ENCODE measurements at places on chromosomes 5 and 9. TPM values are rescaled to one million over a fixed set of nuclear protein-coding genes. Genes with fewer than 3 reads are reported as not detected.

Gene PCDHGA6
- 7.3 TPM for total RNA-seq

Gene TTLL11
- 14.4 TPM for total RNA-seq

Gene C5
- total RNA-seq, result 3.2 TPM

Gene ADAMTS19
- not detected for total RNA-seq

Gene HAVCR1
- not detected for total RNA-seq

Gene HTR1A
- total RNA-seq, result not detected

Gene OSMR
- total RNA-seq, result 104 TPM

DNA sequence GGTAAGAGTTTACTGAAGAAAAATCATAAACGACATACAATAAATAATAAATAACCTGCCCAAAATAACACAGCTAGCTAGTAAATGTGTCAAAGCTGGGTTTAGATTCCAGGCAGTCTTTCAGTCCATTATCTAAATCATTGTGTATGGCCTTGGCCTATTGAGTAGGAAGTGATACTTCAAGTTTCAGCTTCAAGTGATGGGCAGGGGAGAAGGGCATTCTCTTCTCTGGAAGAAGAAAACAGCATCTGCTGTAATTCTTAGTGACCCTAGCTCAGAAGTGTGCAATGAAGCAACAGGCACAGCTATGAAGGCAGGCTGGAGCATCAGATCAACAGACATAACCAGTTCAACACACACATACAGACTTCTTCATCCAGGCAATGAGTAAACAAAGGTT, 42.5 kb downstream of the FNIP1 start:
- DNase-seq, result no peak

DNA sequence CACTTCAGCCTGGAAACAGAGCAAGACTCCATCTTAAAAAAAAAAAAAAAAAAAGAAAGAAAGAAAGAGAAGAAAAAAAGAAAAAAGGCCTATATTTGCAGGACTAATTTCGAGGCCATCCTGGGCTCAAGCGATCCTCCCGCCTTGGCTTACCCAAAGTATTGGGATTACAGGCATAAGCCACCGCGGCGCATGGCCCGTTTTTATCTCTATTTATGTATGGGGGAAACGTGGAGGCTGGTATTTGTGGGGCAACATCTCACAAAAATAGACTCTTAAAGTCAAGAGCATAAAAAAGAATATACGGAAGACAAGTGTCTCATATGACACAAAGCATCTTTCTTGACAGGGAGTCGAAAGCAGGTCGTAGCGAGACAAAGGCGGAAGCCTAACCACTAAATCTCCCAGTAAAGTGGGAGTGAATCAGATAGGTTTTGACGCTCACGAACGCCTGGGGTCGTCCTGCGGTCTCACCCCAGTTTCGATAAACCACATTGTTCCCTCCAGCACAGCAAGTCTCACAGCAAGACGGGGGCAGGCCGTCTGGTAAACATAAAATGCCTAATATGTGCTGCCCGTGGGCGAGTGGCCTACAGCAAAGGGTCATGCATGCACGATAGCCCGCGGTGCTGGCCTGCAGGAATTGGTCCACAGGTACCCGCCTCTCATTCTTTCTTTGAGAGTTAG, 1.8 kb upstream of the TRIM41 start:
- no peak for DNase-seq

DNA sequence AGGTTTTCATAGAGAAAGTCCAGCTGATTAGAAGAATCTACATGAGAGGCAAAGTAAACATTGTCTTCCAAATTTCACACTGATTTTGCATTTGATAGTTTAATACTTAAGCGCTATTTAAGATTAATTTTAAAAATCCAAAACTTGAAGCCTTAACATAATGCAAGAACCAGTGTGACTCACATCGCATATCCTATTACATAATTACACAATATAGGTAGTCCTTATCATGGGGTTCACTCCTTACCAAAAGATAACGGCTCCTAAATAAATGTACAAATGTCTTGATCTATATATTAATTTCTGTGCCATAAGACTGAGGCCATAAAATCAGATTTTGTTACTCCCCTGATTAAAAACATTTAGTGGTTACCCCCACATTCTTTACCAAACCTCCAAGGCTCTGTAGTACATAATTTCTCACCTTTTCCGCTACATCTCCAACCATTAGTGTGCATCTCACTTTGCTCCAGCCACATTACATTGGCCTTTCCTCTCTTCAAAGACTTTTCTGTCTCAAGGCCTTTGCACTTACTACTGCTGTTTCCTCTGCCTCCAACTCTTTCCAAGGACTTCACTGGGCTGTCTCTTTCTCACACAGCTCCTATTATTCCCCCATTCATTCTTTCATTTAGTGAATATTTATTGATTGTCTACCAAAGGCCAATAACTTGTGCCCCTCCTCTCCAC, 1.0 kb downstream of the RIOK2 start:
- no peak for DNase-seq

- DNase-seq, result no peak
Observed at GRCh38 chr9:127204771-127205470, 59.7 kb upstream of the GARNL3 start.

GRCh38 chr9:79813258-79813638, 241.5 kb downstream of the TLE4 start:
- DNase-seq, result no peak

GRCh38 chr9:15289603-15290002, 17.4 kb downstream of the TTC39B start:
- no peak for DNase-seq

DNA sequence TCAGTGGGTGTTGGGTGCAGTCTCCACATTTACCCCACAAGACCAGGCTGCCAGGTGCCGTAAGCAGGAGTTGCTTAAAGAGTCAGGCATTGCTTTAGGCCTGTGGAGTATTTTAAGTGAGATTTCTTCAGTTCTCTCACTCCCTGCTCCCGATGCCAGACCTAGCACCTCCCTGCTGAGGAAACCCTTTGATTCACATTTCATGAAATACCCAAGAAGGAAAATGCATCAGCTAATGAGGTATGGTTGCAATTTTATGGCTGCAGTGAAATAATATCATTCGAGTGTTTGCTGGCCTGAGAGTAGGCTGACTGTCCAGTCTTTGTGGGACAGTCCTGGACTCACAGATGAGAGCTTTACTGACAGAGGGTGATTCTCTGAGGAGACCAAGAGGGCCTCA, 67.4 kb upstream of the CTSL start:
- DNase-seq, result no peak
